ENCODE measurements at places on chromosomes 3 and 15.
A peak's percentile ranks its signal among the peaks of the same experiment; 100 is the strongest.

DNA sequence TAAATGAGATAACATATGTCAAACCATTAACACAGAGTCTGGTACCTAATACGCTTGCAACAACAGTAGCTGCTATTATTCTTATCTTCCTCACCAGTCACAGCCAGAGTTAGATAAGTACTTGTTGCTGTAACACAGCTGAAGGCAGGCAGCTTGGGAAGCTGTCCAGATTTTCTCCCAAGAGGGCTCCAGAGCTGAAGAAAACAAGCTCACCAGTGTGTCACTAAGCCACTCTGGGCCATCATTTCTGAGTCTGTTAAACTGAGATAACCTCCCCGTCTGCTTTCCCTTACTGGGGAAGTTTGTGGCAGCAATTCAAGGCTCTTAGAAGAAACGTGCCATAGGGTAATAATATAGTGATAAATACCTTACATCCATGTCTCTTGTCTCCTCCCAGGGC lies 226.3 kb downstream of the TAFA4 start:
- DNase-seq, result no peak

GRCh38 chr3:123300583-123300982 lies 98.8 kb downstream of the SEC22A start:
- DNase-seq, result no peak

DNA sequence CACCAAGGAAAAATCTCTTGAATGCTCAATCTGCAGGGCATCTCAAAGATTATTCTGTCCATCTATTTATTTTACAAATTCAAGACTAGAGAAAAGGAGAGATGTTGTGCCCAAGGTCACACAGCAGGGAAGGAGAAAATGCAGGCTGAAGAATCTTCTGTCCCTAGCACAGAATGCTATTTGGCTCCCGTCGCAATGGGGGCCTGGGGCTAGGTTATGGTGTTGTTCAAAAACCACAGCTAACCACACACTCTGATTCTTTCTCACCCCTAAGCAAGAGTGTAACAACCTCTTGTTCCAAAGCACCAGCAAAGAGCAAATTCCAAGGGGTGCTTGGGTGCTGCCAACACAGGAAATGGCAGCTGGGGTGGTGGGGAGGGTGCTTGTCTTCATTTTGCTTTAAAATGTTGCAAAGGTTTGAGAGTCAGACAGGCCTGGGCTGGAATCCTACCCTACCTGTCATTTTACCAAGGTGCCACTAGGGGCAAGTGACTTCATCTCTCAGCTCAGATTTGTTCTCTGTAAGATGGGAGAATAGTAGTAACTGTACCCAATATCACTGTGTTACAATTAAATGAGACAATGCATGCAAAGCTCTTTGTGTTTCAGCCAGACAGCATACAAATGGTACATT lies 112.5 kb downstream of the ADAMTS9 start:
- DNase-seq, result no peak

- DNase-seq, result no peak
These were observed 143.4 kb downstream of the NSUN3 start for GRCh38 chr3:94206291-94206690.

GRCh38 chr3:171811295-171811912 lies 1.1 kb upstream of the PLD1 start:
- no peak for DNase-seq

DNA sequence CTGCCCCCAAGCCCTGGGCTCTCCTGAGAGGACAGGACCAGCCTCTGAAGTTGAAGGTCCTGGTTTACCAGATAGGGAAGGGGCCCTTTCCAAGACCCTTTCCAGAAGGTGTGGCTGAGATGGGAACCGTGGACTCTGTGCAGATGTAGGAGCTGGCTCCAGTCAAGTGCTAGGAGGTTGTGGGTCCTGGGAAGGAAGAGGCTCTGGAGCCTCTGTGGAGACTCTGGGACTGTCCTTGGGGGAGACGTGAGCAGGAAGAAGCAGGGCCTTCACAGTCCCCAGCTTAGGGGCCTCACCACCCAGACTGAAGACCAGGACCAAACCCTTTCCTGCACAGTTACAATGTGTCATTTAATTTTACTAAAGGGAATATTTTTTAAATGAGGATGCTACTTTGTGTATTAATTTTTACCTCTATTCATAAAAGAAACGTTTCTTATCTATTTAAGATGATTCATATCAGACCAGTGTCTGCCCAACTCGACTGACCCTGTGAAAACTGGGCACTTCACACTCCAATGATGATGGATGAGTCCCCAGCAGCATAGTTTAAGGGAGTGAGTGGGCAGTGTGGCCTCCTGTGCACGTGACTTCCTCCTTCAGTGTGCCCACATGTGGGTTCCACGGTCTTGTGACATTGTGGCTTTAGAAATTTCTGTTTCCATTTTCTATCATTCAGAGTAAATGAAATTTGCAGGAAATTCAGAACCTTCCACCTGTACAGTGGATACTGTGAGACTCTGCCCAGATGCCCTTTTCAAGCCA lies 10.9 kb downstream of the CCR5AS start:
- no peak for DNase-seq

DNA sequence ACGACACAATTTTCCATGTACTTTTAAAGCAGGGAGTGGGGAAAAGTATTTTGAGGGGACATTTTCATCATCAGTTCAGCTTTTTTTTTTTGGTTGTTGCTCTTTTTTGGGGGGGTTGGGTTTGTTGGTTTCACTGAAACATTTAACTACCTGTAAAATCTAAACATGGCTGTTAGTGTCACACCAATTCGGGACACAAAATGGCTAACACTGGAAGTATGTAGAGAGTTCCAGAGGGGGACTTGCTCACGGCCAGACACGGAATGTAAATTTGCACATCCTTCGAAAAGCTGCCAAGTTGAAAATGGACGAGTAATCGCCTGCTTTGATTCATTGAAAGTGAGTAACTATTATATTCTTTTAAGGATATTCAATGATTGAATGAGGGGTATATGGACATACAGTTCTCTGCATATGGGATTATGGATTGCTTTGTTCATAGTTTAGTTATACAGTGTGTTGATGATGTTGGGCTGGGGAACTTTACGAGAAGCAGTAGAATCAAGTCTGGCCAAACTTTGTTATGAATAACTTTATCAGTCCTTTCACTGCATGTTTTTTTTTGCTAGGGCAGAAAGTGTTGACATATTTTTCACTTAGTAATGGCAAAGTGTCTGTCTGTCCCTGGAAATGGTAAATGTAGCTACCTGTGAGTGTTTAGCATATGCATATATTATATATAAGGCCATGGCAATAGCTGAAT lies 31.5 kb downstream of the MBNL1 start:
- DNase-seq, result no peak

DNA sequence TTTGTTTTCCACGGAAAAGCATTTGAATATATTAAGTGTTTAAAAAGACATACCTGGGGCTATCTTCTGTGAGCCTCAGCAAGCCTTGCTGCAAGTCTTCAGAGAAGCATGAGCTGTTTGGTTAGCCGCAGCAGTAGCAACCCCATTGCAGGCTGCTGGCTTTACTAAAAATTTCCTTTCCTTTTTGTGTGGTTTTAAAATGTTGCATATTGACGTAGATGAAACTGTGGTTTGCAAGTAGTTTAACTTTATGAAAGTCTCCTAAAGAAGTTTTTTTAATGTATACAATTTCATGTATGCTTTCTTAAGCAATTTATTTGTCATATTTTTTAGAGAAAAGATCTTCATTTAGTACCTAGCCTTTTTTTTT lies at the start of gene GPR171:
TSS of gene GPR171 (minus strand) at position 166 of the 370 bp plus-strand sequence. CDS start 3,830 bp downstream, outside the sequence.
- DNase-seq, result no peak

GRCh38 chr15:69677403-69677802 lies 224.8 kb downstream of the RPLP1 start:
- no peak for DNase-seq

DNA sequence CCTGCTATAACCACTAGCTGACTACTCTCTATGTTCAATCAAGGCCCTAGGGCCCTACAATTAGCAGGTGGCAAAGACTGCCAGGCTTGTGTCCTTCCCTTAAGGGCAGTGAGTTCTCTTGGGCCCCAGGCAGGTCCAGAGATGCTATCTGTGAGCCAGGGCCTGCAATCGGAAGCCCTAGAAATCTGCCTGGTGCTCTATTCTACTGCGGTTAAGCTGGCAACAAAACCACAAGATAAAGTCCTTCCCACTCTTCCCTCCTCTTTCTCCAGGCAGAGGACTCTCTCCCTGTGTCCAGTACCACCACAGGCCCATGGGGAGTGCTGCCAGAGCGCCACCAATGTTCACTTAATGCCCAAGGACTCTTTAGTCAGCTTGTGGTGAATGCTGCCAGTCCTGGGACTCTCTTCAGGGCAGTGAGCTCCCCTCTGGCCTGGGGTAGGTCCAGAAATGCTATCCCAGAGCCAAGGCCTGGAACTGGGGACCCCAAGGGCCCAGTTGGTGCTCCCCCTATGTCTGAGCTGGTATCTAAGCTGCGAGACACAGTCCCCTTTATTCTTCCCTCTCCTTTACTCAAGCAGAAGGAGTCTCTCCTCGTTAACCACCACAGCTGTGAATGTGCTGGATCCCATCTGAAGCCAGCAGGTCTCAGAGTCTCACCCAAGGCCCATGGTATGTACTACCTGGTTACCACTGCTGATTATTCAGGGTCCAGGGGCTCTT lies 34.7 kb downstream of the XXYLT1 start:
- no peak for DNase-seq

- DNase-seq, result no peak
These were observed 41.8 kb downstream of the HOMER2 start for GRCh38 chr15:82910721-82911120.

GRCh38 chr3:155664925-155665695 lies 79.8 kb downstream of the PLCH1 start:
- DNase-seq, result peak; percentile 2

- peak; percentile 19 for DNase-seq
These were observed 24.8 kb downstream of the TMOD2 start for GRCh38 chr15:51775967-51776816.

- DNase-seq, result no peak
These were observed 233.3 kb downstream of the NLGN1 start for GRCh38 chr3:173630849-173631248.

- DNase-seq, result no peak
These were observed 23.7 kb downstream of the FILIP1L start for GRCh38 chr3:100090669-100091005.

DNA sequence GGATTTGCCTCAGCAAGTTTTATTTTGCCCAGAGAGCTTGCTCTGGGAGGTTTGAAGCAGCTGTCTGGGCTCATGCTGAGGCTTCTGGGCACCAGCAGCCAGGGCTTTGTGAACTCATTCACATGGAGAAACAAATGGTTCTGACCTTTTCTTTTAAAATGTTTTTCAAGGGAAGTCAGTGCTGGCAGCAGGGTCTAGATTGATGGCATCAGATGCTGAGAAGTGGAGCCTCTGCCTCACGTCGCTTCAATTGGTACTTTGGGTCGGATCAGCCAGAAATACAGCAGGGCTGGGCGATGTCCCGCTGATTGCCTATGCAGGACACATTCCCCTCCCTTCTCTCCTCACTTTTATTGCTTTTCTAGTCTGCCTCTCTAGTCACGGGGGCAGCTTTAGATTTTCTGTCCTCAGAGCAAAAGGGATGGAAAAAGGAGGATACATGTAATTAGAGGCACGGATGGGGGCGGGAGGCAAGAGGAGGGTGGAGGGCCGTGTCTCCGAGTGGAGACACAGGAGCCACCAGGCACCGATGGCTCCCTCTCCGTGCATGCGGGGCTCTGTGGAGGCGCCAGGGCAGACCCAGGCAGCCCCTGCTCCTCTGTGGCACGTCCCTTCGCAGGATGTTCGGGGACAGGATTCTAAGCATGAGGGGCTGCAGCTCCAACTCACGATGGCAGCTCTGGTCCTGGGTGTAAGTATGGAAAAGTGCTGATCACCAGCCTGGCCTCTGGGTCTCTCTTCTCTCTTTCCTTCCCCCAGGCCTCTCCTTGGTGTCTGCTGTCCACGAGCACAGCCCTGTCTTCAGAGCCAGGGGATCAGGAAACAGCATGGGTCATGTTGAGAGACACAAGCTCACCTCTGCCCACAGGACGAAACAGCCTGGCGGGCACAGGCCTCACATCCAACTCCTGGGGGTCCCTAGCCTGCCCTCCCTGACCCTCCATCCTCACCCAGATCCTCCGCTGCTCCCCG lies 116.1 kb downstream of the FAM43A start:
- no peak for DNase-seq

- DNase-seq, result no peak
These were observed 92.0 kb upstream of the VGLL3 start for GRCh38 chr3:87082796-87083440.

DNA sequence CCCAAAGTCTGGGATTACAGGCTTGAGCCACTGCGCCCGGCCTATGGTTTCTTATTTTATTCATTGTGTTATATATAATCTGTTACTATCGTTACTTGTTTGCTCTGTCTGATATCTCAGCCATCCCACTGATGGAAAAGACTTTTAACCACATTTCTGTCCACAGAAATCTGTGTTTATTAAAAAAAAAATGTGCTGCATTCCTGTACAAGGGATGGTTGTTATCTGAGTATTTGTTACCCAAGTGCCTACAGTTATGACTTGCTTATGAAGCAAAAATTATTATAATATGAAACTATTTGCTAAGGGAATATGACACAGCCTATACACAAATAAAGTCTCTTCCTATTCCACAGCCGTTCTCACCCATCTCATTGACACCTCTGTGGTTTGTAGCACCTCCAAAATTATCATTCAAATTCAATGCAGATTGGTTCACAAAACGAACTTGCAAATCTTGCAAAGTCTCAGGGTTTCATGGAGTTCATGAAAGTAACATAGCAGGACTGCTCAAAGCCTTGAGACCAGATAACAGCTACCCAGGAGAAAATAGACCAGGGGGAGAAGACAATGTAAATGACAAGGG lies 47.4 kb upstream of the UBE2E1 start:
- DNase-seq, result no peak

GRCh38 chr3:64685331-64685799 lies 2.4 kb downstream of the ADAMTS9 start:
- DNase-seq, result no peak

DNA sequence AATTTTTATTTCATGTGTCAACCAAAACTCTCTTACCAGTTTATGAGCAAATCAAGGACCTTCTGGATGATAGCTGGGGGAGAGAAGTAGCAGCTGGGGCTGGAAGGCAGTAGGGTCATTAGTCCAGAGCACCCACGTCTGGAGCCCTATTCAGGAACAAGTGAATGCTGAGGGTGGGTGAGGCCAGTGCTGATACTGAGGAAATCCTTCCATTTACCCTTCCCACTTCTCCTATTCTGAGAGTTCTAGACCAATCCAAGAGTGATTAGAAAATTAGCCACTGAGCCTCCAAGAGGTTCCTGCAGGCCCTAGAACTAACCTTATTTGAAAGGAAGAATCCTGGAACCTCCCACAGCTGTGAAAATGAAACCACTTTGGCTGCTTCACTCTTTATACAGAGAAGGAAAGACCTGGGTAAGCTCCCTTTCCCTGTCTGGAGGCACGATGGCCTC lies 46.2 kb upstream of the VILL start:
- no peak for DNase-seq

Measured in anterior cingulate cortex (tissue), 58 donors.